Stimulated activated CD4-positive, alpha-beta T cell treated with anti-CD3 and anti-CD28 coated beads, Interleukin-12 subunit alpha, Interleukin-12 subunit beta, amount 100 ng/mL, for 48 hours (primary cell): ENCODE measurements at places on chromosomes 6 and 20.

GRCh38 chr6:139323511-139324300 lies 31.9 kb upstream of the TXLNB start:
- DNase-seq: peak; percentile 76

DNA sequence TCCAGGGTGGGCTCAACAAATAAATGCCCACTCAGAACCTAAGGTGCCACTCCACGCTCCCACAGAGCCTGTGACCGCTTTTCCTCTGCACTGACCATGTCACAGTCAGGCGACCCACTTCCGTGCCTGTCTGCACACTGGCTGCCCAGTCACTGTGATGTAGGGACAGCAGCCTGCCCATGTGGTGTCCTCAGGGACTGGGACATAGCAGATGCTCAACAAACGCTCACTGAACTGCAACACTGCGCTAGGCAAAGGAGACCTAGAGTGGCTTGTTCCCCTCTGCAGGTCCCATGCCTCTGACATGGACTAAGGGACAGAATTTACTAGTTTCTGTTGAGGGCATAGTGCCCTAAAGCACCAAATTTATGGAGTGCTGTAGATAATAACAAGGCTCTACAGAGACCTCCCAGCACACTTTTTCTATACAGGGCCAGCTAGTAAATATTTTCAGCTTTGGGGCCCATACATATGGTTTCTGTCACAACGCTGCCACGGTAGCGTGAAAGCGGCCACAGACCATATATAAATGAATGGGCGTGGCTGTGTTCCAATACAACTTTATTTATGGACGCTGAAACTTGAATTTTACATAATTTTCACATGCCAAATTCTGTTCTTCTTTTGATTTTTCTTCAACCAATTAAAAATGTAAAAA lies 57.8 kb upstream of the MRPS10 start:
- DNase-seq: no peak

- DNase-seq: no peak
These were observed 88.4 kb downstream of the LAMP5 start for GRCh38 chr20:9602847-9603183.

GRCh38 chr6:163249651-163250101 lies 164.8 kb upstream of the QKI start:
- no peak for DNase-seq

DNA sequence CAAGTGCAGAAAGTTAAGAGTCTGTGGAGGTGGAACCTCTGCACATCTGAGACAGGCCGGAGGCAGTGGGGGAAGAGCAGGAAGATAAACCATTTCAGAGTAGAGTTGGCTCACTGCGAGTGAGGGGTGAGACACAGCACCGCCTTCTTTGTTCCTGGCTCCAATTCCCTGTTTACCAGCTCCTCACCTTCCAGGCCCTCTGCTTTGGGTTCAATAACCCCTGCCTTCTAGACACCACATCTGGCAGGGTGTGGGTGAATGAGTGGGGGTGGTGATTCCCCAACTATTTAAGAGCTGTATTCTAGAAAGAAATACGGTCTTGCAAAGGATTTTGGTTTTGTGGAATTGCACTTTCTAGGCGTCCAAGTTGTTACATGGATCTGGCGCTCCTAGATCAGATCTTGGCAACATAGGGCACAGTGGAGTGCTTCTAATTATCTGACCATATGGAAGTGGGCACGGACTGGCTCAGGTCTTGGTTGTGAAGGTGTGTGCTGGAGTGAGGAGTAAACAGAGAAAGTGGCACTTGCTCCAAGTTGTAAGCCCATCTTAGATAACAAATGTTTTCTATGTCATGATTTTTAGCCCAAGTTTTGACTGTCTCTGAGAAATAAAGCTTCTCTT lies 141.6 kb upstream of the NRN1 start:
- no peak for DNase-seq

DNA sequence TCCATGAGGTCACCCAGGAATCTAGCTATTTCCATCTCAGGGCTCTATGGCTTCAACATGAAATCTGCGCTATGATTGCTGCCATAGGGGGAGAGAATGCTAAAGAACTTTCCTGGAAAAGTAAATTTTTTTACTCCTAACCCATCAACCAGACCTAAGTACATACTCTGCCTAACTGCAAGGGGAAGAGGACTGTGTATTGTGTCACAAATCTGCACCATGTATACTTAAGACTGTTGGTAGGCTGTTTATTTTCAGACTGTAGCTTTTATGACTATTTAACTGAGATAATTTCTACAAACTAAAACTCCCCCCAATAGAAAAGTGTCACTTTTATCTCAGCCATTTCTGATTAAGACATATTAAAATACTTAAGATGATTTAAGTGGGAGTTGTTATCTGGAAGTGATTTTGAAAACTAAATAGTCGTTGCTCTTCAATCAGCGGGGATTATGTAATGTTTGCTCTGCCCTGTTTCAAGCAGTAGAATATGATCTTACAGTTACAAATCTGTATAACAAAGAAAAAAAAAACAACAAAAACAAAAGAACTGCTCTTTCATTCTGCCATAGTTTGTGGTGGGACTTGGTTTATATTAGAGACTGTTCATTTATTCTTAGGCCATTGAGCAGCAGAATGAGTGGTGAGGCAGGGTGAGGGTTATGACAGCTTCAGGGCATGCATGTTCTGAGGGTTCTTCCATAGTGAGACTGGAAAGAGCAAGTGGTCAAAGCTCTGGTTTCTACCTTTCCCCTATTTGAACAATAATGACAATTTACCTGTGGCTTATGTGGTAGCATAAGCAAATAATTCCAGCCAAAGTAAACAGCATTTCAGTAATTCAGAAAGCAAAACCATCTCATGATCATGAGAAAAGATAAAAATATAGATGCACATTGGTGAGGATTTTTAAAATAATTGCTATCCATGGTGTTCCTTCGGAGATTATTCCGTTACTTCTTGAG lies 126.3 kb upstream of the CEP162 start:
- no peak for DNase-seq

- DNase-seq: no peak
These were observed 84.6 kb downstream of the SYNJ2 start for GRCh38 chr6:158066136-158066781.

GRCh38 chr6:68777956-68778355 lies 142.9 kb downstream of the ADGRB3 start:
- DNase-seq: no peak

- no peak for DNase-seq
These were observed 591 bp upstream of the DCBLD1 start for GRCh38 chr6:117481926-117482239.

DNA sequence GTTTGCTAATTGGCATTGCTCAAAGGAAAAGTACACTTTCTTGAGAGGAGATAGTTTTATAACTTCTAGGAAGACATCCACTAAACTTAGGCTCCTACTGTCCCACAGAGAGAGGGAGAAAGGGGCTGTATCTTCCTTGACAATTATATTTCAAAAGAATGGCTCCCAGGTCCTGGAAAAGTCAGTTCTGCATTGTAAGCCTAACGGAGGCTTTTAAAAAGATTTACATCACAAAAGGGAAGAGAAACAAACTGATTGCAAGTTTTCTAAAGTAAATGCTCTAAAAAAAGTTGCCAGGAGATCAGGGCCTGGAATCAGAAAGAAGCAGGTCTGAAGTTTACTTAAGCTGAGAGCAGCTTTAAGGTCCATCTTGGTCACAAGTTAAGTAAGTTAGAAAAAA lies 839.5 kb downstream of the FRK start:
- no peak for DNase-seq
